Caco-2 (cell line): ENCODE measurements at places on chromosomes 12 and 14. TPM values are rescaled to one million over a fixed set of nuclear protein-coding genes. Genes with fewer than 3 reads are reported as not detected.

The SLC38A6 gene
- total RNA-seq = 10.2 and 11.5 TPM in 2 replicates

The PTPRR gene
- 1.3 and 1.9 TPM in 2 replicates for total RNA-seq

The SRRM4 gene
- not detected in 2 replicates for total RNA-seq

The EID3 gene
- total RNA-seq = 2.0 and 3.2 TPM in 2 replicates

The PRIMA1 gene
- total RNA-seq = 1.0 and 1.1 TPM in 2 replicates

The SLC39A2 gene
- total RNA-seq = 0.81 and 0.88 TPM in 2 replicates

The CCND2 gene
- 113 and 145 TPM in 2 replicates for total RNA-seq

The POP5 gene
- total RNA-seq = 49.5 and 53.9 TPM in 2 replicates

GRCh38 chr12:113007166-113007565 is 28.8 kb downstream of the OAS2 start:
- DNase-seq = no peak
- H3K36me3 ChIP-seq = no peaks in the 10 kb centered on the region
- H3K4me1 ChIP-seq = no peaks in the 10 kb centered on the region
- H3K4me3 ChIP-seq = no peak overlapping the region
- no peaks in the 10 kb centered on the region; the same call in 1 of the 2 replicates for H3K27me3 ChIP-seq
- no peak overlapping the region for H3K27ac ChIP-seq

DNA sequence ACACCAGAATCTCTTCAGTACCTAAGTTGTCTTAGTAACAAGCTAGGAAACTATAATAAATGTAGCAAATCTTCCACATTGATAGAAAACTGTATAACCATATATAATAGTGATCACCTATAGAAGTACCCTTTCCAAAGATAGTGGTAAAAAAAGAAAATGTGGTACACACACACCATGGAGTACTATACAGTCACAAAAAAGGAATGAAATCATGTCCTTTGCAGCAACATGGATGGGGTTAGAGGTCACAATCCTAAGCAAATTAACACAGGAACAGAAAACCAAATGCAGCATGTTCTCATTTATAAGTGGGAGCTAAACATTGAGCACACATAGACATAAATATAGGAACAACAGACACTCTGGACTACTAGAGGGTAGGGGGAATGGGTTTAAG is 90.5 kb downstream of the SLC25A21 start:
- no peaks in the 10 kb centered on the region for H3K36me3 ChIP-seq
- no peaks in the 10 kb centered on the region for H3K4me1 ChIP-seq
- H3K27me3 ChIP-seq = no peaks in the 10 kb centered on the region
- no peak overlapping the region for H3K4me3 ChIP-seq

- no peak overlapping the region for H3K4me3 ChIP-seq
- H3K27me3 ChIP-seq = no peaks in the 10 kb centered on the region
- no peak for DNase-seq
- no peak overlapping the region for H3K27ac ChIP-seq
Measured at GRCh38 chr12:124592050-124592449, 24.6 kb upstream of the NCOR2 start.

GRCh38 chr14:52241087-52241793 is 26.3 kb upstream of the PTGDR start:
- no peak overlapping the region for H3K27ac ChIP-seq
- no peaks in the 10 kb centered on the region for H3K4me1 ChIP-seq
- no peaks in the 10 kb centered on the region for H3K27me3 ChIP-seq

GRCh38 chr14:31253746-31254471 is 46.3 kb upstream of the HECTD1 start:
- H3K27ac ChIP-seq = no peak overlapping the region
- peaks cover 22% of the 10 kb centered on the region for H3K4me1 ChIP-seq
- no peak for DNase-seq
- H3K36me3 ChIP-seq = no peaks in the 10 kb centered on the region; the same call in 1 of the 2 replicates
- H3K27me3 ChIP-seq = no peaks in the 10 kb centered on the region

- H3K27ac ChIP-seq = no peak overlapping the region
- peaks cover 15% of the 10 kb centered on the region for H3K4me1 ChIP-seq
- DNase-seq = no peak
- H3K27me3 ChIP-seq = no peaks in the 10 kb centered on the region
- no peak overlapping the region for H3K4me3 ChIP-seq
Measured at GRCh38 chr12:38120438-38120837, 196.1 kb upstream of the ALG10B start.

DNA sequence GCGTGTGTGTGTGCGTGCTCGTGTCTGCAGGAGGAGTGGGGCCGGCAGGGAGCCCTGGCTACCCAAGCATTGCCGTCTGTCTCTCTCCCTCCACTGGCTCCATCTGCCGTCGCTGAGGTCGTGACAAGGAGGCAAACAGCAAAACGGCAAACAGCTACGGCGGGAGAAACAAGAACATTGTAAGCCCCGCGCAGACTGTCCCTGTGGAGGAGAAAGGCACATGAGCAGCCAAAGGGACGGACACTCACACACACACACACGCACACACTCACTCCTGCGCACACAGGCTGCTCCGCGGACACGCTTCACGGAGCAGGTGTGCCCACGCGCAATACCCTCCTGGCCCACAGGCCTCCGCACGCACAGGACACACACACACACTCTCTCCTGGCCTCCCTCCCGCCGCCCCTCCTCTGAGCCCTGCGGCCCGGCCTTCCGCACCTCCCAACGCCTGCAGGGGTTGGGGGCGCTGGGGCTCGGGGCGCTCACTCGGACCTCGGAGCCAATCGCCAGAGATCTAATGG is 905 bp downstream of the CISTR start:
- H3K4me1 ChIP-seq = no peaks in the 10 kb centered on the region
- no peak for DNase-seq
- no peak overlapping the region for H3K27ac ChIP-seq
- H3K27me3 ChIP-seq = no peaks in the 10 kb centered on the region; the same call in 1 of the 2 replicates

DNA sequence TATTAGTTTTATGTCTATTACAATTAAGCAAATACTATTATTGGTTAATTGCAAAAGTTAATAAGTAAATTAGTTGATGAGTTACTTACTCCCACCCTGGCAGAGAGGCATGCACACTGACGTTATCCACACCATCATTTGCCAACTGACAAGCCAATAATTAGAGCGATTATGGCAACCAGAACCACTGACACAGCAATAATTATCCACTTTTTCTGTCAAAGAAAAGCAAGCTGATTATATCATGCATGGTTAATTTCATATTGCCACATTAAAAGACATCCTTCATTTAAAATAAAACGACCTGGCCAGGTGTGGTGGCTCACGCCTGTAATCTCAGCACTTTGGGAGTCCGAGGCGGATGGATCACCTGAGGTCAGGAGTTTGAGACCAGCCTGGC is 43.1 kb downstream of the STX2 start:
- DNase-seq = no peak
- H3K27me3 ChIP-seq = no peaks in the 10 kb centered on the region
- no peaks in the 10 kb centered on the region for H3K36me3 ChIP-seq
- H3K4me3 ChIP-seq = no peak overlapping the region
- no peaks in the 10 kb centered on the region for H3K4me1 ChIP-seq
- no peak overlapping the region for H3K27ac ChIP-seq

DNA sequence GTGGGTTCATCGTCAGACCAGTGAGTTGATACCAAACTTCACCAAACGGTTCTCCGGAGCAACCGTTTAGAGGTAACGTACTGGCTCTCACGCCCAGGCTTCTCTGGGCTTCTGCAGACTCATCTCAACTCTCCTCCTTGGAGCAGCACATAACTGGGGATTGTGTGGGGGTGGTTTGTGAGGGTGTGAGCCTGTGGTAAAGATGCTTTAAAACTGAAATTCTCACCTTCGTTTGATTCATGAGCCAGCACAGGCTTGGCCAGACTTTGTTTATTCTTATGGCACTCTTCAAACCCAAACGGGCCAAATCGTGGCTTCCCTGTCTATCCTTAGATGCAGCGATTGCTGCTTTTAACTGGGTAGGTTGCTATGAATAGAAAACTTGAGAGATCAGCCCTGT is 121.3 kb downstream of the SAMD4A start:
- peak overlapping the region; percentile 12 for H3K27ac ChIP-seq
- H3K4me1 ChIP-seq = no peaks in the 10 kb centered on the region
- no peaks in the 10 kb centered on the region for H3K27me3 ChIP-seq
- DNase-seq = no peak

DNA sequence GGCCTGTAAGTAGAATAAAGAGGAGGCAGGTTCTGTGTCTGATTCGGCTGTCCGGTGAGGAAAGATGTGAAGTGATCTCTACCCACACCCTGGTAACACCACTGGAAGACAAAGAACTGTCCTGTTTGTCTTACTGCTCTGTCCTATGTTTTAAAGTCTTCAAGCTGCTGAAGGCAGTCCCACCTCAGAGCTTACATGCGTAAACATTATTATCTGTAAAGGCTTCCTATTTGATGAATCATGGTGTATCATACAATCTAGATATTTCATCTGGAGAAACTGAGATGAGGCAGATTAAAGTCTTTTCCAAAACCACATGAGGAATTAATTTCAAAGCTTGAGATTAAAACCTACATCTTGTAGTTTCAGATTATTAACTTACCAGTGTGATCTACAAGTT is 427.6 kb downstream of the ZFP36L1 start:
- no peak overlapping the region for H3K4me3 ChIP-seq
- peaks cover 27% of the 10 kb centered on the region for H3K4me1 ChIP-seq
- no peaks in the 10 kb centered on the region for H3K27me3 ChIP-seq
- peak overlapping the region; percentile 76 for H3K27ac ChIP-seq
- no peak for DNase-seq
- H3K36me3 ChIP-seq = no peaks in the 10 kb centered on the region

GRCh38 chr14:90815822-90816662 is at the start of gene TTC7B:
TSS of gene TTC7B (minus strand) at chr14:90816430. CDS start at chr14:90816295, 135 bp downstream.
- H3K27me3 ChIP-seq = no peaks in the 10 kb centered on the region
- H3K36me3 ChIP-seq = no peaks in the 10 kb centered on the region
- H3K27ac ChIP-seq = peak within 1 kb of the TSS; percentile 49
- H3K4me1 ChIP-seq = peaks cover 12% of the 10 kb centered on the region; the same call in 1 of the 2 replicates

- H3K4me3 ChIP-seq = no peak overlapping the region
- no peaks in the 10 kb centered on the region for H3K27me3 ChIP-seq
- H3K27ac ChIP-seq = no peak overlapping the region
Measured at GRCh38 chr12:52010692-52011601, 4.2 kb downstream of the TAMALIN start.
